Memory B cell (primary cell): ENCODE measurements at places on chromosomes 16 and 17.

GRCh38 chr16:88424587-88425235, 28.4 kb upstream of the ZFPM1 start:
- DNase-seq, result no peak

GRCh38 chr16:1775846-1776671, 3.1 kb upstream of the MRPS34 start:
- DNase-seq, result no peak

DNA sequence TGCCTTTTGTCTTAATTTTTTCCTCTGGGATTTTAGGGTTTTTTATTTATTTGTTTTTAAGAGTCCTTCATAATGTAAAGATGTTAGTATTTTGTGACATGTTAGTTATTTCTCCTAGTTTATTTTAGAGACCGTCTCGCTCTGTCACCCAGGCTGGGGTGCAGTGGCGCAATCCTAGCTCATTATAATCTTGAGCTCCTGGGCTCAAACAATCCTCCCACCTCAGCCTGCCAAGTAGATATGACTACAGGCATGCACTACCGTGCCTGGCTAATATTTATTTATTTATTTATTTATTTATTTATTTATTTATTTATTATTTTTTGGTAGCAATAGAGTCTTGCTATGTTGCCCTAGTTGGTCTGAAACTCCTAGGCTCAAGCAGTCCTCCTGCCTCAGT, 37.4 kb upstream of the ARHGAP17 start:
- no peak for DNase-seq

DNA sequence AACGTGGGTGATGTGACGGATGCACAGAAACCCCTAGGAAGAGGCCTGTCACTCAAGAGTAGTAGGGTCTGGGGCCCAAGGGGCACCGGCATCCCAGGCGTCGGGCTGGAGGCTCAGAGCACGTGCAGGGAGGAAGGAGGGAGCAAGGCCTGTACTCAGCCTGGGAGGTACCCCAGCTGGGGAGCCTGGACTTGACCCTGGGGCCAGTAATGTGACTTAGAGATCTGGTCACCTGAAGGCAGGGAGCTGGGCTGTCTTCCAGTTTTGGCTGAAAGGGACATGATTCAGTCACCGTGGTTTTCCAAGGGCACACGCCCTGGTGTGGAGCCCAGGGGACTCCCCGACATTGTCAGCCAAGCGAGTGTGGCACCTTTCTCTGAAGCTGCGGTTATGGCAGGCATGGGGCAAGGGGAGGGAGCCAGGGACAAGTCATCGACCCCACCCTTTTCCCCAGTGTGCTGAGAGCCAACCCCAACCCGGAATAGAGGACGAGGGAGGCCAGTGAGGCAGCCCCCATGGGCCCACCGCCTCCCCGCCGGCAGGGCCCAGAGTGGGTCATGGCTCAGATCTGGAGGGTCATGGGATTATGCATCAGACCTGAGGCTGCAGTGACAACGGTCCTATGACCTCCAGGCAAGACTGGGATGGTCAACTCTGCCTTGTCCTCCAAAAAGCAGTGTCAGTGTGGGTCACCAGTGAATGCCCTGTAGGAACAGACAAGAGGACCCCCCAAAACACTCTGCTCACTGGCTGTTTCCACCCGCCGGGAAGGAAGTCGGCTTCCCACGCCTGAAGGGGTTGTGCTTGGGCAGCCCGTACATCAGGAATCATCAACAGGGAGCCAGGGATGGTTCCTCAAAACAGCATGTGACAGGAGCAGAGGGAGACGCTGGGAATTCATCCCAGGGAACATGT, 41.9 kb downstream of the MEAK7 start:
- no peak for DNase-seq

DNA sequence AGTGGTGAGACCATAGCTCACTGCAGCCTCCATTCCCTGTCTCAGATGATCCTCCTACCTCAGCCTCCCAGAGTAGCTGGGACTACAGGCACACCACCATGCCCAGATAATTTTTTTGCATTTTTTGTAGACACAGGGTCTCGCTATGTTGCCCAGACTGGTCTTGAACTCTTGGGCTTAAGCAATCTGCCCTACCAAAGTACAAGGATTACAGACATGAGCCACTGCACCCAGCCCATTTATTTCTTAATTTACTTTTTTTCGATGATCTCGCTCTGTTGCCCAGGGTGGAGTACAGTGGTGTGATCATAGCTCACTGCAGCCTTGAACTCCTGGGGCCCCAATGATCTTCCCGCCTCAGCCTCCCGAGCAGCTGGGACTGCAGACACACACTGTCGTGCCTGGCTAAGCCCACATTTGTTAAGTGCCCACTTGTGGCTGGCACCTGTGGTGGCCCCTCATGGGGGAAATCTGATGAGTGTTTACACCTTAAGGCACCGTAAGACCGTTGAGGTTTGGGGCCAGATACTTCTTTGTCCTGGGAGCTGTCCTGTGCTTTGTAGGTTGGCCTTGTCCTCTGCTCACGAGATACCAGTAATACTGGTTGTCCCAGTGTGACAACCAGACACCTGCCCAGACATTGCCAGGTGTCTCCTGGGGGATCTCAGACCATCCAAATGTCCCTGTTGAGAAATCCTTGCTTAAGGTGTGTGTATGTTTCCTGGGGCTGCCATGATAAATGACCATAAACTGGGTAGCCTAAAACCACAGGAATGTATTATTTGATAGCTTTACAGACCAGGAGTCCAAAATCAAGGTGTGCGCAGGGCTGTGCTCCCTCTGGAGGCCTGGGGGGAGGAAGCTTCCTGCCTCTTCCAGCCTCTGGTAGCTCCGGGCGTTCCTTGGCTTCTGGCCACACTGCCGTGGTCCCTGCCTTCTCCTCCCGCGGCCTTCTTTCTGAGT, 141.4 kb upstream of the GSE1 start:
- DNase-seq, result no peak

DNA sequence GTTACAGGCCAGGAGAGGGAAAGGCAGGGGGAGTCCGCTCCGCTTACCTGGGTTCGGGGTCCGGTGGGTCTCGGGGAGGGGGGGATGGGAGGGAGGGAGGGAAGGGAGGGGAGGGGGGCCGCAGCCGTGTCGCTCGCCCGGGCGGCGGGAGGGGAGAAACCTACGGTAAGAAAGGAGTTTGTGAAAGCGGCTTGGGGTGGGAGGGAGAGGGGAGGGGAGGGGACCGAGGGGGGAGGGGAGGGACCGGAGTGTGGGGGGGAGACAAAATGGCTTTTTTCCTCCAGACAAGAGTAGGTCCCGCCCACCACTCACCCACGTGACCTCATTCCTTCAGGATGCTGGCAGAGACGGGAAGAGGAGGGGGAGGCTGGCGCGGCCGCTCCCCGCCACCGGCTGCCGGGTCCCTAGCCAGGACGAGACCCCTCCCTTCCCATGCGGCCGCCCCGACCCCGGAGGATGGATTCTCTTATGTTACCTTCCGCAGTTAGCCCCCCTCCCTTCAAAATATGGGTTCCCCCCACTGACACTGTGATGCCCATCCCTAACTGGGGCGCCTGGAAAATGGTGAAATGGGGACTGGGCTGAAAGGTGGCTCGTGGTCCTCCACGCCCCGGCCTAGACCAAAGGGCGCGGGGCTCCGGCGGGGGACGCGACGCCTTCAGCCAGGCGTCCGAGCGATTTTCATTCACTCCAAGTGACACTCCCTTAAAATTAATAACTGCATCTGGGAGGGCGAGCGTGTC, at the start of gene PCGF2:
TSS of gene PCGF2 (minus strand) at position 188 of the 743 bp plus-strand sequence. CDS start 7,934 bp downstream, outside the sequence.
- no peak for DNase-seq

- DNase-seq, result no peak
Observed at GRCh38 chr16:48287239-48287638, 39.9 kb upstream of the ABCC11 start.

GRCh38 chr16:85204242-85205010, 92.2 kb upstream of the CIBAR2 start:
- DNase-seq, result no peak

- no peak for DNase-seq
Observed at GRCh38 chr17:80441598-80442322, 26.8 kb downstream of the ENDOV start.

DNA sequence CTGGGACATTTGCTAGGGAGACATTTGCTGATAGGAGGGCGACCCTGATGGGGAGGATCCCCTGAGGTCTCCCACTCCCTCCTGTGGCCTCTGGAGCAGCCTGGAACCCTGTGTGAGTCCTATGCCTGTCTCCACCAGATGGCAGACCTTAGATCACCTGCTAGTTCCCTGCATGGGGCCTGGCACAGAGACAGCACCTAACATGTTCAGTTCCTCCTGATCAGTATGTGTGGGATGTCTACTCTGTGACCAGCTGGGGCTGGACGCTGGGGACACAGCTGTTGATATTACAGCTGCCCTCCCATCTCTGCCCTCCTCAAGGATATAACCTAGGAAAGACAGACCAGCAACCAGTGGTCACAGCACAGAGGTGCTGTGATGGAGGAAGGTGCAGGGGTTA, 1.1 kb upstream of the ADCY7 start:
- DNase-seq, result no peak
